ENCODE measurements at places on chromosomes 1 and 21.

DNA sequence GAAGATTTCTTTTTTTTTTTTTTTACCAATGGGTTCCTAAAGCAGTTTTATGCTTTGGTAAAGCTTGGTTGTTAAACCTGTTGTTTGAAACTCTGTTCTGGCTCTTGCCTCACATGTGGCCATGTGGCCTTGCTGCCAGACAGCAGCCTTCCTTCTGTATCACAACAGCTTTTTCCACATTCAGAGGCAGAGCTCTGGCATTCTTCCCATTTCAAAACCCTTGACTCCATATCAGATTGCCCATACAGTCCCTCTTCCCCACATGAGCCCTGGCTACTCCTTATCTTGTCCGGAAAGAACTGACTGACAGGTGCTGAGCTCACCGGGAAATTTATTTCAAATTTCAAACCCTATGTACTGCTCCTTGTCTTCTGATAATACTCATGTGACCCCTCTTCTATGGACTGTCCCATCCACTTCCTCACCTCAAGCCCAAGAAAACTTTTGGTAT, 38.5 kb upstream of the LAX1 start:
- DNase-seq, result no peak

DNA sequence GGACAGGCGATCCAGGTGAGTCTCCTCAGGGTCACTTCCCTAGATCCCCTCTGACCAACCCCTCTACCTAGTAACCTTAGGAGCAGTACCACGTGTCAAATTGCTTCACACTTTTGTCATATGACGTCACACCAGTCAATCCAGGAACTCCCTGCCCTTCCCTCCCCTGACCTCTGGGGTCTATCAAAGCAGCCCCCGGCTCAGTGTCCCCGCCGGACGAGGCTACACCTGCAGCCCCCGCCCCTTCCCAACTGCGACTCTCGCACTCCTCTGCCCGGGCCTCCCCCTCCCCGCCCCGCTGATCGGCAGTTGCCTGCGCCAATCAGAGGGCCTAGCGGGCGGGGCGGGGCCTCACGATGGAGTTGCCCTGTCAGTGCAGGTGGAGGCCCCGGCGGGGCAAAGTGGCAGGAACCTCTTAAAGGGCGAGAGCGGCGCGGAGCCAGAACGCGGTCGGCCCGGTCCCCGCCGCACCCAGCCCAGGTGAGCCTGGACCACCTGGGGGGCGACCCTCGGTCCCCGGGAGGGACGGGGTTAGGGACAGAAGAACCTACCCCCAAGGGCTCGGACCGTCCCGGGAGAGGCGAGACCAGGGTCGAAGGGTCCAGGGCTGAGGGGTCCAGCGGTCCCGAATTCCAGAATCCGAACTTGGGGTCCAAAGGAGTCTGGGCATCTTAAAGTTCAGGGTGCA, 27.5 kb upstream of the EPB41 start:
- DNase-seq, result peak; percentile 81

DNA sequence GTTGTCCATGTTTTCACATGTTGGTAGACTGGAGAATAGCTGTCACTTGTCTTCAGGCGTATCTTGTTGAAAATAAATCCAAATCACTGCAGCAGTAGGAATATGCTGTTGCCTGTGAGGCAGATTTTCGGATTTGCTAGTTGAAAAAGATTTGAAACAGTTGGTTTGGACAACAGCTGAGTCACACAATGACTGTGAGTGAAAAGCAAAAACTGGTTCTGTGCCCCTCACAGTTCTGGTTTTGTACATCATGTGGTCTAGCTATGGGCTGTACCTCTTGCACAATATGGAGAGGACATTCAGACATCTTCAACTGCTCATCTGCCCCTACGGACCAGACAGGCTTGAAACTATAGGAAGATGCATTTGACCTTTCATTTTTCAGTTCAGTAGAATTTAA, 1.8 kb downstream of the ARF1 start:
- no peak for DNase-seq

DNA sequence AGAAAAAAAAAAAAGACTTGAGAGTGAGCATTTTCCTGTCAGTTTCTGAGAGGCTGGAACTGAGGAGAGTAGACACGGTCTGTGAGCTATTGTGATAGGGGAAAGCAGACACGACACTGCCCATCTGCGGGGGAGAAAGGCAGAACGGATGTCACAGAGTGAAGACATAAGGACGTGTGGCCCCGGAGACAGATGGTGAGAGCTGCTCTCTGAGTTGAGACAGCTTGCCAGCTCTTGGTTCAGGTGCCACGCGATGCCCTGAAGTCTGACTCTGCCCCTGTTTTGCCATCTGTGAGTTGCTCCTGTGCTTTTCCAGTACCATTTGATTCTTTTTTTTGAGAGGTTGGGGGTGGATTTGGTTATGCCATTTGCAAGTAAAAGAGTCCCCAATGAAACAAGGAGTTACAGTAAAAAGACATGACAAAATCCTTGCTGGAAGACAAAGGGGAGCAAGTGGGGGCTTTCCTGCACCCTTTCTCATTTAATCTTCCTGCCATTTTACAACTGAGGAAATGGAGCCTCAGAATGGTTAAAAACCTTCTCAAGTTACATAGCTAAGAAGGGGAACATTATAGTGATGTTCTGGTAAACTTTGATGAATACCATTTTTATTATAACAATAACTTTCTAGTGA, 128.9 kb upstream of the DNAH14 start:
- DNase-seq, result no peak

- no peak for DNase-seq
These were observed 20.8 kb downstream of the MAB21L3 start for GRCh38 chr1:116131866-116132605.

GRCh38 chr1:25760122-25760719, 39.8 kb upstream of the SELENON start:
- DNase-seq, result no peak

- DNase-seq, result no peak
These were observed 1.0 kb downstream of the RNF220 start for GRCh38 chr1:44405798-44406736.

GRCh38 chr1:85344256-85344694, 67.8 kb upstream of the BCL10 start:
- DNase-seq, result no peak

- DNase-seq, result no peak
These were observed 11.7 kb upstream of the FCMR start for GRCh38 chr1:206933333-206933945.

- no peak for DNase-seq
These were observed 81.6 kb downstream of the CCDC185 start for GRCh38 chr1:223474804-223475203.

DNA sequence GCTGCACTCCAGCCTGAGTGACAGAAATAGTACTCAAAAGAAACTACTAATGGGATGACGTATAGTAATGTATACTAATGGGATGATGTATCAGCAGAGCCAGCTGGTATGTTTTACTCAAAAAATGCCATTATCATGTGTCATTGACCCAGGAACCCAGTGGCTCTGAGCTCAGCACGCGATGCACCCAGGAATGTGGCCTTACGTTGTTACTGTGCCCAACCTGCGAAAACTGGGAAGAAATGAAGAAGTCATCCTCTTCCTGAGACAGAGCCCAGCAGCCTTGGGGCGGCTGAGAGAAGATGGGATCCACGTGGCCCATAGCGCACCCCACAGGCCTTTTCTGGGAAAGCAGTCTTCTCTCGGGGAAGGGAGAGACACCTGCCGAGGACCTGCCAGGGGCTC, 8.8 kb downstream of the UBE2J2 start:
- peak; percentile 91 for DNase-seq

GRCh38 chr1:233261206-233261605, 34.3 kb downstream of the PCNX2 start:
- DNase-seq, result no peak

GRCh38 chr1:100810360-100810759, 84.3 kb downstream of the EXTL2 start:
- no peak for DNase-seq

- no peak for DNase-seq
These were observed 9.8 kb downstream of the SSBP3 start for GRCh38 chr1:54396261-54396933.

All from T1000 (cell line).